ENCODE measurements at places on chromosomes 2 and 18. TPM values are rescaled to one million over a fixed set of nuclear protein-coding genes. Genes with fewer than 3 reads are reported as not detected.

DNA sequence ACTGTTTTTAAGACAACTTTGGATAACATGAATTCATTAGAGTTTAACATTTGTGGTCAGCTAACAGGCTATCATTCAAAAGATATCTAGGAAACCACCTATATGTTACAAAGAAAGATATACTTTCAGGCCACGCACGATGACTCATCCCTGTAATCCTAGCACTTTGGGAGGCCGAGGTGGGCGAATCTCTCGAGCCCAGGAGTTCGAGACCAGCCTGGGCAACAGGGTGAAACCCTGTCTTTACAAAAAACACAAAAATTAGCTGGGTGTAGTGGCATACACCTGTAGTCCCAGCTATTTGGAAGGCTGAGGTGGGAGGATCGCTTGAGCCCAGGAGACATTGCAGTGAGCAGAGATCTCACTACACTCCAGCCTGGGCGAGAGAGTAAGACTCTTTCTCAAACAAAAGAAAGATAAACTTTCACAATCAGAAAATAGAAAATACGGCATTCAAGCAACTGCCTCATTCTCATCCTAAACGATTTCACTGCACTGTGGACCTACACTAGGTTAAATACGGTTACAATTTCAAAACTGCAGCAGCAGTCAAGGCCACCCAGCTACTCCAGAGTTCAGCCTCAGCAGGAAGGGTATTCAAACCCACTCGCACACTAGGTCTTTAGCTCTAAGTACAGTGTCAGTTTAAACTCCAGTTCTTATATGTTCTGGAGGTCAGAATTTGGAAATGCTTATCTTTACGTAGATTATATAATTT, 250.0 kb upstream of the SLC39A10 start:
- DNase-seq, result no peak

DNA sequence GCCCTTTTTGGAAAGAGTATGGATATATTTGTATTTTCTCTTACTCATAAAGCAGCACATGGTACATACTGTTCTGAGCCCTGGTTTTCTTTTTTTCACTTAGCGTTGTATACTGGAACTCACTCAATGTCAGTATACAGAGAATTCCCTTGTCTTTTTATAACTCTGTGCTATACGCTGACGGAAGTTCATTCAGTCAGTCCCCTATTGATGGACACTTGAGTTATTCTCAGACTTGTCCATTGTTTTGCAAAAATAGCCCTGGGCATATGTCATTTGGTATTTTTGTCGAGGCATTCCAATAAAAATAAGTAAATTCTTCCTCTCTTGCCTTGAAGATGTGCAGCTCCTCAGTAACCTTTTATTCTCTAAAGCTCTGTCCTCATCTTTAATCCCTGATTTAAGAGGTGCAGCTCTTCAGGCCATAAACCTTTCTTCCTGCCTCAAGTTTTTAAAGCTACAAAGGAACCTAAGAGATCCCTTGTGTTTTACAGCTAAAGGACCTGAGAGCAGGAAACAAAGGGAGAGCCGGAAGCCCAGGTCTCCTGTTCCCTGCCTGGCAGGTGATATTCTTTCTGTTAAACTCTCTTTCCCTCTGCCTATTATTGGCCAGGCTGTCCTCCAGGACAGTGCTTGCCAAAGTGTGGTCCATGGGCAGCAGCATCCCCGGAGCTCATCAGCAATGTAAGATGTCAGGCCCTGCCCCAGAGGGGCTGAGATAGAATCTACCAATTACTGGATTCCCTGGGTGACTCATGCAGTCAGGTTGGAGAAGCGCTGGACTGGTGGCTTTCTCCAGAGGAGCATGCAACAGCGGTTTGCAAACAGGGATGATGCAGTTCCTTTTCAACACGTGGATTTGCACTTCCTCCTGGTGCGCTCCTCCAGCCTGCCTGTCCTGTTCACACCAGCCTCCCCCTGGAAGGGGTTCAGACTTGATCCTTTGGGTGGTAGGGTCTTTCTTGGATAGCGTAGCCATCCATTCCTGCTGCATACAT, 158.0 kb downstream of the NEDD4L start:
- peak; percentile 70 for DNase-seq

DNA sequence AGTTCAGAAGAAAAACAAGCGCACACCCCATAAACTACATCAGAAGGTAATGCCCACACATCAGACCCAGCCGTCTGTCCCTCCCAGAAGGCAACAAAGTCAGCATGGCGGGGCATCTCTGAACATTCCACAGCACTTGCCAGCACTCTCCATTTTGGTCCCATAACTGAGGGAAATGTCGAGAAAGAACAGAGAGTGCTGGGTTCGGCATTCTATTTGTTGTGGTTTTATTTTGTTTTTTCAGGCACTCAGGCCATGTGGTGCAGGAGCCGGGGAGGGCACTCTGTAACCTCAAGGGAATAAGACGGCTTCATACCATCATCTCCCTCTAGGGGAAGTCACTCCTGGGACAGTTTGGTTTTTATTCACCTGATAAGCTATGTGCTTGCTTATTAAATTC, 156.0 kb downstream of the SEPTIN10 start:
- DNase-seq, result no peak

DNA sequence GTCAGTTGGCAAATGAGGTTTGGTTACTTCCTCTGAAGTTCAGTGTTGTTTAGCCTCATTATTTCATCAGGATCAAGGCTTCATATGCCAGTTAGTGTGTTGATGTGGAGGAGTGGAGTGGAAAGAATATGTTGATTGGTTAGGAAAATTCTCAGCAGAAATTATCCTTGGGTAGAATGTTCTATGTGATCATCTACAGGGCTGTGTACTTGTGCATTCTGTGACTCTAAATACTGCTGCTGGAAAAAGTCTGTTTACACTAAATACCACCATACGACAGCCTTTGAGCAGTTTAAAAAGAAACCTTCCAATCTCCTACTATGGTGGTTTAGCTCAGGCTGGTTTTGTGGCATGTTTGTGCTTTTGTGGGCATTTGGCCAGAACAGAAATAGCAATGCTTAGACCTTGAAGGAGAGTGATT, 25.8 kb downstream of the CAB39 start:
- peak; percentile 30 for DNase-seq

The ZNF396 gene
- polyA plus RNA-seq, result 3.4 TPM

DNA sequence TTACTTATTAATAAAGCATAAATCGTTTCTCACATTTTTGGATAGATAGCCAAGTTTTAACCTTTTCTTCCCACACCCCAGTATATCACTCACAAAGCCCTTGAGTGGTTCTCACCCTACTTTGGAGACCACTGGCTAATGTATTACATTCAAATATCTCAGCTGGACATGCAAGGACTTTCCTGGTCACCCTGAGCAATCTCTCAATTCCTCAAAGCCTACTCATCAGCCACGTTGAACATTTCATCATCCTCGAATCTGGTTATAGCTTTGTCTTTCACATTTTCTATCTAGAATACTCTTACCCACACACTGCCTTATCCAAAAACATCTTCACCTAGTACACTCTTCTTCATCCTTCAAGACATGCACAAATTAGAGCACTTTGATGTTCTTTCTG, 71.1 kb upstream of the MAPRE2 start:
- DNase-seq, result no peak
